ENCODE measurements at places on chromosomes 7 and 10.

- DNase-seq: no peak
Measured at GRCh38 chr7:73519867-73520672, 2.0 kb downstream of the BAZ1B start.

- DNase-seq: no peak
Measured at GRCh38 chr7:92092210-92092609, 42.1 kb downstream of the CYP51A1 start.

DNA sequence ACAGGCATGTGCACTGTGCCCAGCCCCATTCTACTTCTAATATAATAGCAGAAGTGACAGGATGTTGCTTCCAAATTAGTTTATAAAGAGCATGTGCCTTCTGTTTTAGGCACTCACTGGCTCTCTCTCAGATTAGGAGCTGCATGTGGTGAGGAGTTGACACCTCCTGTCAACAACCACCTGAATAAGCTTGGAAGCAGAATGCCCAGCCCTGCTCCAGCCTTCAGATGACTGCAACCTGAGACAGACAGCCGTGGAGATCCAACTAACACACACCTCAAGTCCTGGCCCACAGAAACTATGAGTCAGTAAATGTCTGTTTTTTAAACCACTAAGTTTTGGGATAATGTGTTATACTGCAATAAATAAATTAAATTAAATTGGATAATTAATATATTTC, 54.5 kb downstream of the PARD3 start:
- no peak for DNase-seq

DNA sequence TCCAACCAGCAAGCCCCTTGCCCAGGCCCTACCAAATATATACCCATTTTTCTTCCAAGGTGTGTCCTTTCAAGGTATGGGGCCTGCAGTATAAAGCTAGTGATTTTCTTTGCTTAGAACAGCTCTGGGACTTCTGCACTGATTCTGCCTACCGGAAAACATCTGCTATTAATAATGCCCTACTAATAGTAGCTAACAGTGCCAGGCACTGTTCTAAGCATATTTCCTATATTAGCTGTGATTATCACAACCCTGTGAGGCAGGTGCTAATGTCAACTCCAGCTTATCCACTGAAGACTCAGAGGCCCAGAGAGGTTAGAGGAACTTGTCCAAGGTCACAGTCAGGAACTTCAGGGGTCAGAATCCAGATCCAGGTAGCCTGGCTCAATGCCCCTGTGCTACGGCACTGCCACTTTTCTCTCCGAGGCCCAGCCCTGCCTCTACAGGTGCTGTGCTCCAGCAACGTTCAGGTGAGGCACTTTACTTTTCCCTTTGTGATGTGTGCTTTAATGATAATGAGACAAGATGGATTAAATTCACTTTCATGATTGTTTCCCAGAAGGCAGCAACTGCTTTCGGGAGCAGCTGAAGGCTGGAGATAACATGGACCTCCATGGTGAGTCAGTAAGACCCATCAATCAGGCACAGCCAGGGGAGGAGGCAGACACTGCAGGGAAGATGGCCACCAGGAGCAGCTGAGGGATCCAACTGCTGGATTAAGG, 26.7 kb downstream of the TAS2R41 start:
- DNase-seq: no peak

DNA sequence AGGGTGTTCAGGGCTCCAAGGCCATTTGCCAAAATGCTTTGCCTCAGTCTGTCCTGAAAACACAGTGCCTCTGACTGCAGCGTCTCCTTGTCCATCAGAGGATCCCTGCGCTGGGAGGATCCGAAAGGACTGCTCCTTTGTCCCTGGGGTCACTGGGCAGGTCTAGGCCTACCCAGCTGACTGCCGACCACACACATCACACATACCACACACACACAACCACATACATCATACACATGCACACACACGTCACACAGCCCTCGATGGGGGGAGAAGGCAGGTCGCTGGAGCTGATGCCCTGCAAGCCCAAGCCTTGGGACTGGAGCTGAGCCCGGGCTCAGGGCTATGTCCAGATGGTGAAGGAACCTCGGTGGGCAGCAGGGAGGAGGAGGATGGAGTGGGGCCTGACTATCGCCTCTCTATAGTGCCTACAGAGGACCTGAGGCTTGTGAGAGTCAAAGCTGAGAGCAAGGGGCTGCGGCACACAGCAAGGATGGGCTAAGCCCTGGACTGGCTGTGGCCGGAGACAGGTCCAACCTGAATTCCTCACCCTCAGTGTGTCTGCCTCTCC, 29.1 kb downstream of the GPRIN2 start:
- DNase-seq: no peak

DNA sequence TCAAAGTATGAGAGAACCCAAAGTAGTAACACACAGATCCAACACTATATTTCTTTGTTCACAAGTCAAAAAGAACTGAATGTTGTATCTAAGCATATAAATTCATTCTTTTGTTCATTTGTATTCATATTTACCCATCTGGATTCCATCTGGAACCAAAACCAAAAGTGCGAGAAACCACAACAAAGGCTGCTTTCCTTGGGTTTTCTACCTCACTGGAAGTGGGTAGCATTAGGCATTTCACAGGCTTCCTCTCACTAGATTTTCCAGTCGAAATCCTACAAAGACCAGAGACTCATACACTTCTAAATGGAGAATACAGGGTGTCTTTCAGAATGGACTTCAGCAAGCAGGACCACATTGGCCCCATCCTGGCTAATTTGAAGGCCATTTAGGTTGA, 109.8 kb upstream of the WNT16 start:
- no peak for DNase-seq

- no peak for DNase-seq
Measured at GRCh38 chr10:12505683-12506082, 156.3 kb downstream of the CAMK1D start.

- DNase-seq: no peak
Measured at GRCh38 chr10:34489973-34490745, 324.9 kb downstream of the PARD3 start.

DNA sequence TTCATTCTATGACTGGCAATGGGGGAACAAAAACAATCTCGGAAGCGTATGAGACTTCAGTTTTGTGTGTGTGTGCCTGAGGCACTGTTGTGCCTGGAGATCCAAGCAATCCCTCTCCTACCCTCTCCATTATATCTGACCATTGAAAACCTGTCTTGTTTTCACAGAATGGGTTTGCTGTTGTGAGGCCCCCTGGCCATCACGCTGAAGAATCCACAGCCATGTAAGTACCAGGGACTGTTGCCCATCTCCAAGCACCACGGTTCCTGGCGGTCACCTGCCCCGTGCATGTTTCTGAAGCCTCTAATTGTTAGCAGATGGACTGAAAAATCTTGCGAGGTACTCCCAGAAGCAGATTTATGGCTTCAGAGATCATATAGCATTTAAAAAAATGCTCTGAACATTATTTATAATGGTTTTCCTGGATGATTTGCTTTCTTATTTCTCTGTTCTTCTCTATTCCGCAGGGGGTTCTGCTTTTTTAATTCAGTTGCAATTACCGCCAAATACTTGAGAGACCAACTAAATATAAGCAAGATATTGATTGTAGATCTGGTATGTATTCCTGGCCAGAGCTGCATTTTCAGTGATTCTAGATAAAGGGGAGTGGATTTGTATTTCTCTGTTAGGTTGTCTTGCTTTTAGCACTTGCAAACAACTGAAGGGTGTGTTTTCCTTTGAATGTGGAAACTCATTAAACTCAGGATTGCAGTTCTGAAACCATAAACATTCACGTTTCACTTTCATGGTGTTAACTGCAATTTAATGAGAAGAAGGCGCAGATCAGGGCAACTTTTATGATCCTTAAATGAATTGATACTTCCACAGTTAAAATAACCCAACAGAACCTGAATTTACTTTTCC, 288.2 kb downstream of the TWIST1 start:
- no peak for DNase-seq

DNA sequence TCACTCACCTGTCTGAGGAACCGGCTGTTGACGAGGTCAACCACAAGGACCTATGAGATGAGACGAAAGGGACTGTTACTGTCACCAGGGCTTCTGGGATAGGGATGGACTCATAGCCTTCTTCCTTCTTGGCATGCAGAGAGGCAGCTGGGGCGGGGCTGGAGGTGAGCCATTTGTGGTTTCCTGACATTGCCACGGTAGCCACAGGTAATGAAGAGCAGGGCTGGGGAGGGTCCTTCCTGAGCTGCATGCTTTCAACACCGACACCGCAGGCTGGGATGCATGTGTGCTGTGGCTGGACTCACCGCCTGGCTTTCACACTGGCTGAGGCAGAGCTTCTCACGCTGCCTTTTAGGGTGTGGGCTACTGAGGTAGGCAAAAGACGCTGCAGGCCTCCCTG, 46.4 kb upstream of the MKRN1 start:
- DNase-seq: no peak

DNA sequence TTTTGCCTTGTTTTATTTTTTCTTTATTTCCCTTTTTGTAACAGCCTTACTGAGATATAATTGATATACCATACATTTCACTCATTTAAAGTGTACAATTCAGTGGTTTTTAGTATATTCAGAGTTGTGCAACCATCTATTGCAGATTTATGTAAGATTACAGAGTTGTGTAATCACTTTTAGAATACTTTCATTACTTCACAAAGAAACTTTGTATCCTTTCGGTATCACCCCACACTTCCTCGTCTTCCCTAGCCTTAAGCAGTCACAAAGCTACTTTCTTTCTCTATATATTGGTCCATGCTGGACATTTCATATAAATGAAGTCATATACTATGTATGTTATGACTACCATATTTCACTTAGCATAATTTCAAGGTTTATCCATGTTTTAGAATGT, 74.6 kb downstream of the ATRNL1 start:
- no peak for DNase-seq

GRCh38 chr10:79275105-79275430, 72.2 kb upstream of the PPIF start:
- DNase-seq: no peak

DNA sequence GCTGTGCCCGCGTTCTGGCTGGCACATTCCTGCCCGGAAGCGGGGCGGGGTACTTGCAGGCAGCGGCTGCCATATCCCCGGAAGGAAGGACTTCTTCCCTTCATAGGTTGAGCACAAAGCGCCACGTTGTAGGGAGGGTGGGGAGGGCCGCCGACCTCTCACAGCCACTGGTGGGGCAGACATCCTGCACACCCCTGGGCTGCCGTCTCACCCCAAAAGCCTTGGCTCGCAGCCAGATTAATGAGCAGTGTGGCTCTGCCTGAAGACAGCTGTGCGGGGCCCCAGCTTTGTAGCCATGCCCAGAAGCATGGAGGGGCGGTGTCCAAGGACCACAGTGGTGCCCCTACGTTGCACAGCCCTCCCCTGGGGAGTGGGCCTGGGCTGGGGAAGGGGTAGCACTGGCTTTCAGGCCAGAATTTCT, 54.3 kb upstream of the DPYSL4 start:
- no peak for DNase-seq

- no peak for DNase-seq
Measured at GRCh38 chr10:129730993-129731325, 233.1 kb downstream of the EBF3 start.

DNA sequence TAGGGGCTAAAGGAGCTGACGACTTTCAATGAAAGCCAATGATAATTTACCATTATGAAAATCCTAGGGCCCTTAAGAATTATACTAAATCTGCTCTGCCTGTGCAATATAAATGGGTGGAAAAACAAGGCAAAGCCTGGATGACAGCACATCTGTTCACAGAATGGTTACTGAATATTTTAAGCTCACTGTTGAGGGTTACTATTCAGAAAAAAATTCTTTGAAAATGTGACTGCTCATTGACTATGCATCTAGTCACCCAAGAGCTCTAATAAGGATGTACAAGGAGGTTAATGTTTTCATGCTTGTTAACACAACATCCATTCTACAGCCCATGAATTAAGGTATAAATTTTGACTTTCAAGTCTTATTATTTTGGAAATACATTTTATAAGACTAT, 8.9 kb downstream of the DKK1 start:
- DNase-seq: no peak

DNA sequence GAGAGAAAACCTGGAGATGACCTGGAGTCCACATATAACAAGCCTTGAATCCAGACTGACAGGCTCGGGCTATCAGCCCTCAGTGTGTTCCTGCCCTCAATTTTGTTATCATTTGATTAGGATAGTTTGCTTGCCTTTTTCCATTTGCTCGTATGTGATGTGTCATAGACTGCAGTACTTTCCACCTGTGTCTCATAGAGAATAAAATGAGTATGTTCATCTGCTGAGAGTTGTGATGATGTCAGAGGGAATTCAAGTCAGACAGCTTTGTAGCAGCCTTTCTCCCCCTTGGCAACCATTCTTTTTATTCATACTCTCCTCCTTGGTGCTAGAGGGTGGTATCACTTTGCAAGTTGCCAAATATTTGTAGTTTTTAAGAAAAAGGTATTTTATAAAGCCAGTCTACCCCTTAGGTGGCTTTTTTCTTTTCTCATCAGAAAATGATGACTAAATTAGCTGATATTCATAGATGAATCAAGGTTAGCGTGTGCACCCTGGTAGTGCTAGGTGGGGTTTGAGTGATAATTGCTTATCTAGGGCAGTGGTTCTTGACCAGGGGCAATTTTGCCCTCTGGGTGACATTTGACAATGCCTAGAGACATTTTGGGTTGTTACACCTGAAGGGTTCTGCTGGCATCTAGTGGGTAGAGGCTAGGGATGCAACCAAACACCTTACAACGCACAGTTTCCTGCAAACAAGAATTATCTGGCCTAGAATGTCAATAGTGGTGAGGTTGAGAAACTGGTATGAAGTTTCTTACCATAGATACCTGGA, 5.4 kb downstream of the SGPL1 start:
- DNase-seq: no peak

GRCh38 chr10:24889639-24890038, 62.8 kb downstream of the PRTFDC1 start:
- no peak for DNase-seq

DNA sequence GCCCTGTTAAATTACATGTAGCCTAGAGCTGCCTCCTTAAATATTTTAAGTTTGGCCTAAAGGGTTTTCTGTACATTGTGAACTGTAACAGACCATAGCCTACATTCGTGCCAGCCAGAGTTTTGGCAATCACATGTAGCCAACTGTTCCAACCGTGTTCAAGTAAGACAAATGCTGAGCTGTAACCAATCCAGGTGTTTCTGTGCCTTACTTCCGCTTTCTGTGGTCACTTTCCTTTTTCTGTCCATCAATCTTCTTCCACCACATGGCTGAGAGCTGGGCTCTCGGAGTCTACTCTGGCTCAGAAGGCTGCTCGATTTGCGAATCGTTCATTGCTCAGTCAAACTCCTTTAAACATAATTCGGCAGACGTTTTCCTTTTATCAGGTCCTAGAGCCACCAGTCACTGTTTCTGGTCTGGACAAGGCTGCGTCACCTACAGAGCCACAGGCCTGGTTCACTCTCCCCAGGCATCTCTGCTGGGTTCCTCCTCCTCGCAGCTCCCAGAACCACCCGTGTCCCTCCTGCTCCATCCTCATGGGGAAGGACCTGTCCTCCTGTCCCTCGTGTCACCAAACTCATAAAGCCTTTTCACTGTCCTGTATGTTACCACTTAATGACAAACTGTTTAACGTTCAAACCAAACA, 158.0 kb upstream of the RHEB start:
- no peak for DNase-seq

DNA sequence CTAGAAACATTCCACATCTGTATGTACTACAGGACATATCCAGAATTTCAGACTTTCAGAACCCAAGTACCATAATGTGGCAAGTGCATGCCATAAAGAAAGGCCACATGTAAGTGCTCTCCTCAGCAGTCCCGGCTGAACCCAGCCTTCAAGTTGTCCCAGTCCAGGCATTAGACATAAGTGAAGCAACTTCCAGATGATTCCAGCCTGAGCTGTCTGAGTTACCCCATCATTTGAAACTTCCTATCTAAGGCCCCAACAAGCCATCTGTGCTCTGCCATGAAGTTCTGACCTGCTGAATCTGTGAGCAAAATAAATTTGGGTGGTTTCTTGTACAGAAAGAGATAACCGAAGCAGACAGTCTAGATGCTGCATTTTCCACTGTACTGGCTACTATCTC, 218.8 kb downstream of the IPMK start:
- no peak for DNase-seq
